Activated CD4-positive, CD25-positive, alpha-beta regulatory T cell treated with anti-CD3 and anti-CD28 coated beads, Interleukin-2, amount 50 U/mL, for 72 hours (primary cell): ENCODE measurements at places on chromosomes 12 and 14.

DNA sequence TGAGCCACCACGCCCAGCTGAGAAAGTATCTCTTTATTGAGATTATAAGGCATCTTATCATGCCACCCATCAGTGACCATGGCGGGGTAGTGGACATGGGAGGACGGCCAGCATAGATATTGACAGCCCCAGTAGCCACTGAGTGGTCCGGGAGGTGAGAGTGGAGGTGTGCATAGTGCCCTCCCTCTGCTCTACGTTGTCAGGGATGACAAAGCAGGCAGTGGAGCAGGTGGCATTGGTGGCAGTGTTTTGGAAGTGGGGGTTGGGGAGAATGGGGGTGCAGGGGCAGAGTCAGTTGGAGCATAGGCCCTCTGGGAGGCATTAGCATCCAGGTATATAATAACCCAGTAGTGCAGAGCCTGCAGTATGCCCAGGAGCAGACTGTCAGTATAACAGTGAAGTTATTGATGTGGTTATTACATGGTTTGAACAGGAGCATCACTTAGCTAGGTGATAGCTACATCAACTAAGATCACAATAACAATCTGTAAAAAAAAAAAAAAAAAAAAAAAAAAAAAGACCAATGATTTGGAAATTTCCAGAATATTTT lies 41.1 kb downstream of the GNG2 start:
- no peak for DNase-seq

DNA sequence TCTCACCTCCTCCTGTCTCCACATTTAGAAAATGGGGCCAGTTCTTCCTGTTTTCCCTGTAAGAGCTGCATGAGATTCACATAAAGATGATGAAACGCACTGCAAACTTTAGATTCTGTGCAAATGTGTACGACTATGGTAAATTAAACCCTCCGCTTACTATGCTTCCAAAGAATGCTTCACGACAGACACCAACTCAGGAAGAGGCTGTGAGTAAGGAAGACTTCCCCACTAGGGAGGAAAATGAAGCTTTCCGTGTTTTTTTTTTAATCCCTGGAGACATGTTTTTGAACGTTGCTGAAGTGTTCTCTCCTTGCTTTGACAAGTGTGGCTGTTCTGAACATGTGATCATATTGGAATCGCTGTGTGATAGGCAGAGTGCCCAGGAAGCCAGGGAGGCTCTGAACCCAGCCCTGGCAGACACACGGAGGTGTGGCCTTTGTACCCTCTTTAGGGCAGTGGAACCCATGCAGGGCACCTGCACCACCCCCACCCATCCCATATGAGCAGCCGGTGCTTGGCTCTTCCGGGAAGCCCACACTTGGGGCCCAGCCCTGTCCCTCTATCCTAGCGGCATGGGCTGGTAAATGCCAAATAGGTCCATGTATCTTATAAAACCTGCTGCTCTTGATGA lies 7.5 kb upstream of the SYNE3 start:
- no peak for DNase-seq

- peak; percentile 63 for DNase-seq
These were observed 125.0 kb upstream of the CCND2 start for GRCh38 chr12:4148418-4149056.

- DNase-seq = no peak
These were observed 5.5 kb upstream of the HDAC7 start for GRCh38 chr12:47825173-47825639.

- DNase-seq = no peak
These were observed 565 bp downstream of the SPRYD3 start for GRCh38 chr12:53078425-53079225.

- no peak for DNase-seq
These were observed 167.5 kb upstream of the PRICKLE1 start for GRCh38 chr12:42756841-42757623.

GRCh38 chr12:22313286-22313962 lies 21.1 kb downstream of the ST8SIA1 start:
- DNase-seq = no peak

DNA sequence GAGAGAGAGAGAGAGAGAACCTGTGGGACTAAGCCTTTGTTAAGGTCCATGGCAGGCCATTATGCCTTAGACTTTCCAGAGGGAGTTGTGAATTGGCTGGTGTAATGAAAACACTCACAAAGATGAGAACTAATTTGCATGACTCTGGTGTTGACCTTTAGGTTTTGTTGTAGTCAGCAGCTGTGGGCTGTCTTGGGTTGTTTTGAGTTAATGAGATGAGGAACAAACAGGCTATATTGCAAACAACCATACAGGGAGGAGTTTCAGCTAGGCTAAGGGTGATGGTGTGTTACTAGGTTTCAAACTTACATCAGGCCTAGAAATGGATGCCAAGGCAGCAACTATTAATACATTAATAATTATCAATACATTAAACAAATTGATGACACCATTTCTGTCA lies 26.3 kb downstream of the ATXN7L3B start:
- DNase-seq = no peak

- no peak for DNase-seq
These were observed 64.5 kb downstream of the KIAA0586 start for GRCh38 chr14:58492044-58492443.

- DNase-seq = no peak
These were observed 349.8 kb downstream of the ZFP36L1 start for GRCh38 chr14:68442828-68443629.

GRCh38 chr12:89185181-89185580 lies 167.1 kb downstream of the DUSP6 start:
- no peak for DNase-seq
